ENCODE measurements at places on chromosomes 4 and X.

GRCh38 chr4:138438608-138439007 is 196.5 kb upstream of the SLC7A11 start:
- no peak for DNase-seq

DNA sequence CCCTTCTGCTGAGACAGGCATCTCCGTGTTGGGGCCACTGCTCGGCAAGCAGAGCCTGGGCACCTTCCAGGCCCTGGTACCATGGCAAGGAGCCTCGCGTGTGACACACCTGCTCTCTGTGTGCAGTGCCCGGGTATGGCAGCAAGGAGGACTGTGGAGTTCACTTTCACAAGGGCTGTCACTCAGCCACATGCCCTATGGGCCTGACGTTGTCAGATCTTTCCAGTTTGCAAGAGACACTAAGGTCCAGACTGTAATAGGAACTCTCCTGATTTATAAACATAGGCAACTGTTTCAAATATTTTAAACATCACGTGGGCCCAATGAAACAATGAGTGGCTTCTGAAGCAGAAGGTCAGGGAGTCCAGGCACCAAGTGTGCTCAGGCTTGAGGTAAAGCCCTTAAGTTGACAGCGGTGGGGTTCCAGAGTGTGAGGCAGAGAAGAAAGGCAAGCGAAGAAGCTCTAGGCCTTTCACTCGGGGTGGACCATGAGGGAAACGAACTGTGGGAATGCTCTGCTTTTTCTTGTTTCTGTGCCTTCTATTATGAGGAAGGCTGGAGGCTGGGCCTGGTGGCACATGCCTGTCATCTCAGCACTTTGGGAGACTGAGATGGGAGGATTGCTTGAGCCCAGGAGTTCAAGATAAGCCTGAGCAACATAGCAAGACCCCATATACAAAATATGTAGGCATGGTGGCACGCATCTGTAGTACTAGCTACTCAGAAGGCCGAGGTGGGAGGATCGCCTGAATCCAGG is 108.6 kb upstream of the TRIM2 start:
- DNase-seq = no peak

GRCh38 chr4:119290598-119290997 is 31.3 kb downstream of the FABP2 start:
- DNase-seq = no peak

GRCh38 chr4:176270669-176271068 is 1.6 kb upstream of the ASB5 start:
- no peak for DNase-seq

DNA sequence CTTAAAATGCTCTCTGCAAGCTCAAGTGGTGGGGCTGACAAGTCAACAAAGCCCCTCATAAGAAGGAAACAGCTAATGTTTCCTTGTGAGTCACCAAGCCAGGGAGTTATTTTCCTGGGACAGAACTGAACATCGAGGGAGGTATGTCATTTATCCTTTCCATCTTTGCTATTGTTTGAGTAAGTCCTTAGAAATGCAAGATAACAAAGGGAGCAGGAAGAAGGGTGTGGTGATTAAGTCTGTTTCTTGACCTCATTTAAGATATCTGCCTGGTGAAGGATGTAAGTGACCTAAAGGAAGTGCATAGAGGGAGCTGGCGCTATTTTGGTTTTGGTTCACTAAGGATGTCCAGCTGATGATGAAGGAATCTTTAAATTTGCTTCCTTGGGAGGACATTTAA is 39.9 kb downstream of the ATG4A start:
- no peak for DNase-seq

DNA sequence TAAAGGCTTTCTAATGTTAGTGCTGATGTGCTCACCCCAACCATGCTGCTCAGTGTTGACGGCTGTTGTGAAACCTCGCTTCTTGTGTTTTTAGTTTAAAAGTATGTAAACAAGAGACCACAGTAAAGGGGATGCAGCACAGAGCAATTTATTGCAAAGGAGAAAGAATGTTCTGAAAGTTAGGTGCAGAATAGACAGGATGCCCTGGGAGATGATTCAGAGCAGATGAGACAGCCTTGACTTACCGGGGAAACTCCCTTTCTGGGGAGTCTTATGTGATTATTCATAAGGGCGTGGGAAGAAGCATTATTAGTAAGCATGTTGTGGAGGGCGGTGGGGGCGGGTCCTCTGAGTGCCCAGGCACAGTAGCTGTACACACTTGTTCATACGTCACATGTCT is 47.7 kb downstream of the EVC start:
- DNase-seq = peak; percentile 60

DNA sequence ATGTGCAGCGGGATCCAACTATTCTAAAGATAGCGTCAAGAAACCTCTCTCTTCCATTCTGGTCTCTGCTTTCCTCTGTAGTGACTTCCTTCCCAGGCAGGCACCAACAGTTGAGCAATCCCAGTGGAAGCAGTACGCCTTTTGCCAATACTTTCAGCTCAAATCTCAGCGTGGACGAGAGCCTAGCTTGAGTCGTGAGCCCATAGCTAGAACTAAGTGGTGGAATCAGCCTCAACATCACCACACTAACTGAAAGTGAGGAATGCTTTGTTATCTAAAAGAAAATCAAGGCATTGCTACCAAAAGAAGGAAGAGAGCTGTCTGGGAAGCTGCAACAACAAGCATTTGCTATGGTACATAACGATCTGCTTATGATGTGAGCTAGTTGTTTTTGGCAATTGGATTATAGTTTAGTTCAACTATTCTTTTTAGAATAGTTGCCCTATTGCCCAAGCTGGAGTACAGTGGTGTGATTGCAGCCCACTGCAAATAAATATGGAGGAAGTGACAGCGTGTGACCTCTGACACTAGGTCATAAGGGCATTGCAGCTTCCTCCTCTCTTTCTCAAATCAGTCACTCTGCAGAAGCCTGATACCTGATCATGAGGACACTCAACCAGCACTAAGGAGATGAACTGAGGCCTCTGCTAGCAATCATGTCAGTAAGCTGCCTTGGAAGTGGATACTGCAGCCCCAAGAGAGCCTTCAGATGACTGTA is 24.7 kb upstream of the FRYL start:
- no peak for DNase-seq

GRCh38 chr4:121189326-121190215 is 25.4 kb upstream of the TNIP3 start:
- peak; percentile 72 for DNase-seq

DNA sequence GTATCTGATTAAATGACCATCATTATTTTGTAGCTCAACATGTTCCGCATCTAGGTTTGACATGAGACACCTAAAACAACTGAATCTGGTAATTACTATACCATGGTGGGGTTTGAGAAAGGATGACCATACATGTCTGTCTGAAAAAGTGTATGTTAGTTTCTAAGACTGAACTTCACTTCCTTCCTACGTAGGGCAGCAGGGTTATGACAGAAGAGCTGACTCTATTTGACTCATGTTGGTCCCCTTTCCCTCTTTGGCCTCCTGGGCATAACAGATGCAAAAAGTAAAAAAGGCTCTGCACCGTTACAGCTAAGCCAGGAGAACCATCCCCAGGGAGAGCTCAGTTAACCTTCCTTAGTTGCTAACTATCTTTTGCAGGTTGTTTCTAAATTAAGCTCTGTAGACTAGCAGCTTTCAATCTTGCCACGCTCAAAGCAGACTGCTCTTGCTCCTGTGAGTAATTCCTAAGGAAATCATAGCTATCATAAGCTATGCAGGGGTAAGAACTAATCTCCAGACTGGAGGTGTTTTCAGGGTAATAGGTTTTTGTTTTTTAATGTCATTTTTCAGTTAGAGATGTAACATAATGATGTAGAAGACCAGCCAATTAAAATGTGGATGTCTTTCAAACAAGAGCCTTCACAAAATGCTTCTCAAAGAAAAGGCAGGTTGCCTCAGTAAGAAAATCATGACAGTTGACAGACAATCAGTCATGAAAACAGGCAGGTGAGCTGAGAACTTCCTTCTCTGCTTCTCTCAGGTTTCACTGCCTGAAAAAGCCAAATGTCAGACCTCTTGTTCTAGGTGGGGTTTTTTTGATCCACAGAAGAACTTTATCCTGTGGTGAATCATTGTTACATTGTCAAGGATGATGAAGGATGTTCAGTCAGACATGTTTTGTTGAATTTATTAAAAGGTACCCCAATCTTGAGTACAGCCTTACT is 66.9 kb upstream of the DAPP1 start:
- no peak for DNase-seq

GRCh38 chrX:42028109-42028508 is 104.8 kb upstream of the CASK start:
- DNase-seq = no peak

GRCh38 chrX:331151-331824 is 12.7 kb upstream of the GTPBP6 start:
- DNase-seq = no peak

- no peak for DNase-seq
Observed at GRCh38 chrX:66632473-66632872, 6.4 kb downstream of the EDA2R start.

GRCh38 chr4:88743696-88744095 is 46.1 kb upstream of the NAP1L5 start:
- no peak for DNase-seq

DNA sequence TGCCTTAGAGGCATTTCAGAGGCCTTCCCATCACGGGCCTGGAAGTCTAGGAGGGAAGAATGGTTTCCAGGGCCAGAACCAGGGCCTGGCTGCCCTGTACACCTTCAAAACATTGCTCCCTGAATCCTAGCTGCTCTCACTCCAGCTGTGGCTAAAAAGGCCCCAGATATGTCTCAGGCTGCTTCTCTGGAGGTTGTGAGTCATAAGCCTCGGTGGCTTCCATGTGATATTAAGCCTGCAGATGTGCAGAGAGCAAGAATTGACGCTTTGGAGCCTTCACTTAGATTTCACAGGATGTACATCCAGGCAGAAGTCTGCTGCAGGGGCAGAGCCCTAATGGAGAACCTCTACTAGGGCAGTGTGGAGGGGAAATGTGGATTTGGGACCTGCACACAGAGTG is 502.5 kb downstream of the GRXCR1 start:
- no peak for DNase-seq

GRCh38 chr4:102103368-102103767 is 241.9 kb downstream of the SLC39A8 start:
- no peak for DNase-seq

DNA sequence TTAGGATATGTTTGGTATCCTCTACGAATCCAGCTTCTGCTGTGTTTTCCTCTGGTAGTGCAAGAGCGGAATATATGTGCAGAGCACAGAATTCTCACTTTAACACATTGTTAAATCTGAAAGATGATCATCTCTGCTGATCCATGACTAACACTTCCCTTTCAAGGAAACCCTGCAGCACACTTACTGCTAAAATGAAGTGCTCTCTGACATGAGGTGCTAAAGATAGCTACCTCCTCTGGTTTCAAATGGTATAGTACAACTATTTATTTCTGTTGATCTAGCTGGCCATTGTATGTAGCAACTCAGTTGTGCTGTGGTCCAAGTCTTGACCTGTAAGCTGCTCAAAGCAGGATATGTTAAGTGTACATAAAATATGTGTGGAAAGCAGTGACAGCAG is 162.4 kb upstream of the FMR1 start:
- DNase-seq = no peak

DNA sequence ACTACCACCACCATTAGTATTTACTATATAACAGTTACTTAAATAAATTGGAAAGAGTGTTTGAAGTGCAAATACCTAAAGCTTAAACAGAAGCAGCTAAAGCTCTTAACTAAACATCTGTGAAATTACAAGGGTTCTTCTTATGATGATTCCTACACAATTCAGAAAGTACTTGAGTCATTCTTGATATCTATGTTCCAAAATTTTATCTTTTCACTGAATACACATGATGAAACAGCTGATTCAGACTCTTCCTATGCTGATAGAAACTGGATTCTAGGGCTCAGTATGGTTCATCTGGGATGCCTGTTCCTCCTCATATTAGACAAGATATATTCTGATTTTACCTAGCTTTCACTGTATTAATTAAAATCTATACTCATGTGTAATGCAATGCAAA is 13.6 kb downstream of the EREG start:
- DNase-seq = no peak

DNA sequence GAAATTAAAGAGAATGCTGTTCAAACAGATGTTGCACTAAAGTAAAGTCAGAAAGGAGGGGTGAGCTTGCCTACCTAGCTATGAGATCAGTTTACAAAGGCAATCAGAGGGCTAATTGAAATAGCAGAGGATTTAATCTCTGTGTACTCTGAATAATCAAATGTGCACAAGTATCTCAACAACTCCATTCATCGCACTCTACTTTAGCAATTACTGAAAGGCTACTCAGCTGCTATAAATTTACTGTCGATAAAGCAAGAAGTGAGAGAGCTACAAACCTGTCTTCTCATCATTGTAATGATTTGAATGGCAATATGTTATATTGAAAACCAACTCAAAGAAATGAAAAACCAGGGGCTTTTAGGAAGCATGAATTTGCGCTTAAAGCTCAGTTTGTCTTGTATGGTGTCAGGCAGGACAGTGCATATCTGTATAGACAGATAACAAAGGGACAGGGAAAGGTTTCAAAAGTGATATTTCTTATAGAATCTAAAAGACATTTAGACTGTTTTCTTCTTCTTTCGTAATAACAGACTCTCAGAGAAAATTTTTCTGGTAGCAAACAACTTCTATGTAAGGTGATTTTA is 34.8 kb downstream of the GC start:
- no peak for DNase-seq

DNA sequence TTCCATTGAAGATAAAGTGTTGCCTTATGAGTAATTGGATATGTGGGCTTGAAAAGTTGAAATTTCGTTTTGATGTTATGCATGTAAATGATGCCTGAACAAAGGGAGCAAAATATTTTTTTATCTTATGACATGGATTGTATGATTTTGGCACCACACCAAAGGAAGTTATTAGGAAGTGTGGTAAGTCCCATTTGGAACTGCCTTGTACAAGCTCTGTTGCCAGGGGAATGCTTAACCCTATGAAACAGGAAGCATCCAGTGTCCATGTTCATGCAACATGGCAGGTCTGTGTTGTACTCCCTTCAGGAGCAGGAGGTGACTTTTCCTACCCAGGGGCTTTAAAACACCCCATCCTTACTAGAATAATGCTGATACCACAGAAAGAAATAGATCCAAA is 13.2 kb downstream of the SMPX start:
- no peak for DNase-seq

DNA sequence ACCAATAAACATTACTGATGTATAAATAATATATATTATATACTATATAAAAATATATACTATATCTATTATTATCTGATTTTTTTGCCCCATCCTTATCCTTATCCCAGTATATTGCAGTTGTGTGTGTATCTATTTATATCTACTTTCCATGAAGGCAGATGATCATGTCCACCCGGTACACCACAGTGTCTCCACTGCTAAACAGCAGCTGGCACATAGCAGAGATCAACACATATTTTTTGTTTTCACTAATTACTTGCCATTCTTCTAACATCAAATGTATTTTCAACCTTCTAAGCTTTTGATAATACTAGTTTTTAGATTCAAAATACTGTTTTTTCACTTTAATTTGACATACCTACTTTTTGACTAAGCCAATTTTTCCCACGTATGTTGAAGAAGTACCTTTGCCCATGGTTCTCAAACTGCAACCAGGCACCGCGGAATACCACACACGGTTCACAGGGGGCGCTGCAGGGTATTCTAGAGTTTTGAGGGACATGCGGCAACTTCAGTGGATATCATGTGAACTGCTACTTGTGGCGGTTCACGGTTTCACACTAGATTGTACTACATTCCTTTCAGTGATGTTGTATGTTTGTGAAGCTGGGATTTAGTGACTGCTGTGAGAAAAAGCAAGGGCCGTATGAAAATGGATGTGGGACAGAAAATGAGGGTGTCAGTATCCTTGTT is 182.5 kb upstream of the NPY2R start:
- no peak for DNase-seq
